ENCODE measurements at places on chromosomes 13 and 19.

DNA sequence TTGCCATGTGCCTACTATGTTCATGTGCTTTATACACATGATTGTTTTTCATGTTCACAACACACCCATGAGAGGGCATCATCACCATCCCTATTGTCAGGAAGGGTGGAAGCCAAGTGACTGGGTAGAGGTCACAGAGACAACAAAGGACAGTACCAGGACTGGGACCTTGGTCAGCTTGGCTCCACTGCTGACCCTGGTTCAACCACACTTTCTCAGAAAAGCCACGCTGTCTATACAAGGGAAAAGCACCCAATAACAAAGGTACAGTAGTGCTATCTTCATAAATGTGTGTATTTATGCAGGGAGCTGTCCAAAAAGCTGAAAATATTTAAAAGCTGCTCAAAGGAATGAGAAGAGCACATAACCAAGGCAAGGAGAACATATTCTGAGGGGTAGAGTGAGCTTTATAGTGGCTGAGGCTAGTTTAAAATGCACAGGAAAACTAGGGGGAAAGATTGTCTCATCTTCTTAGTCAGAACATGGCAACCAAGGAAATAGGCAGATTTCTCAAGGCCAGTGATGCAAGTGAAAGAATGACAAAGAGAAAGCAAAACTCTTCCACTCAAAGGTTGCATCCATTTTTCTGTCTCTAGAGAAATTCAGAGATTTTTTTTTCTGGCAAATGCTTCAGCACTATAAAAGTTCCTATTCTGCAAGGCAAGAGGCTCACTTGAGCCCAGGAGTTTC, 415.0 kb downstream of the FOXO1 start:
- DNase-seq: no peak

DNA sequence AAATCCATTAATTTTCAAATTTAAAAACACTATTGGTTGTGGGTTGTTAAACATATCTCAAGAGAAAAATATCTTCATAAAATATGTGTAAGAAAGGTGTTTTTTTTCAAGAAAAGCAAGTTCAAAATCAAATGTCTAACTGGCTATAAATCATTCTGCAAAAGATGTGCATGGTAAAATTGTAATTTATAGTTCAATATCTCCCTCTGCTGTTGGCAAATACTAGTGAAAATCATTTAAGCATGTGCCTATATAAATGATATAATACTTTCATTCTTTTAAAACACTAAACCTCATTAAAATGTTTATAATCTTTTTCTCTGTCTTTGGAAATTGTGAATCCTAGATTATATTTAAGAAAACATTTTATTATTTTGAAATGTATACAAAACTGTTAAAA, 17.2 kb upstream of the SLITRK6 start:
- no peak for DNase-seq

GRCh38 chr19:28990522-28990921, 222.4 kb downstream of the UQCRFS1 start:
- DNase-seq: no peak

DNA sequence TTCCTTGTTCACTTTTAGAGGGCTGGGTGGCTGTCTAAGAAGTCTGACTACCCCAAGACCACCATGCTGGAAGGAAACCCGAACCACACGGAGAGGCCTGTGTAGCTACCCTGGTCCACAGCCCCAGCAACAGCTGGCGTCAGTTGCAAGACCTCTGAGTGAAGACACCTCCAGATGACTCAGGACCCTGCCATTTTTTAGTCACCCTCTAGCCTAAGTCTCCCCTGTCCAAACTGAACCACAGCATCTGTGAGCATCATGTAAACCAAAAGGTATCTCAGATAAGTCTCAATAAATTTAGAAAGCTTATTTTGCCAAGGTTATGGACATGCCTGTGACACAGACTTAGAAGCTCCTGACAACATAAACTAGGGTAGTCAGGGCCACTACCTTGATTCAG, 2.2 kb upstream of the SYDE1 start:
- DNase-seq: no peak

- DNase-seq: no peak
Measured at GRCh38 chr13:38417727-38418126, 68.1 kb downstream of the UFM1 start.

Measured in islet precursor cell (in vitro differentiated cells).